ENCODE measurements at places on chromosomes 6 and 20.

DNA sequence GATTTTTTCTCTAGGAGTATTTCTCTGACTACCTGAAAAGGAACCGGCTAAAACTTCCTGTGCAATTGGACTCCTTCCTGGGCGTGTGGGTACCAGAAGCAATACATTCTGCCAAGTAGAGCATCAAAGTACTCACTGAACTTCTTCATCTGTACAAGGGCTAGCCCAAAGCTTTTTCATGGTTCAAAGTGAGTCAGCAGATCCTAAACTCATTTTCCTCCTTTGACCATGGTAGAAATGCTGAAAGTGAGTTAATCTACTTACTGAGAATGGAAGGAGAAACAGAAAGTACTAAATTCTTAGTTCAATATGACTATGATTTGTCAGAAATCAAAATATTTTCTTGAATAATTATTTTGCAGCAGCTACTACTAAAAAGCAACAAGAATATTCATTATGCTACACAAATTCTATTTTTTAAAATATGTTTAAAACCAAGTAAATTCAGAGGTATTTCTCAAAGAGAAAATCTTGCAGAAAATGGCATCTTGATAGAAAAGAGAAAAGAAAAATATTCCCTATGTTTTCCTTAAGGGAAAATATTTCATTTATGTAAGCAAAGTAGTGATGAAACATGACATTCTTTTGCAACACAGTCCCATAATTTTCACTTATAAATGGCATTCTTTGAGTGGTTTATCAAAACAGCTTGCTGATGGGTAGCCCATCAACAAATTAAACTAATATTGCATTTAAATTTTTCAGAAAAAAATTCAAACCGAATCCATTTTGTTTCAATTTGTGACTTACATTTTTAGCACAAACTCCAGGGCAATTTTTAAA lies 3.7 kb upstream of the BEND6 start:
- DNase-seq = no peak
- no peak overlapping the region for H3K4me3 ChIP-seq
- no peaks in the 10 kb centered on the region for H3K36me3 ChIP-seq

- H3K27me3 ChIP-seq = peaks cover 9% of the 10 kb centered on the region
- DNase-seq = no peak
- no peaks in the 10 kb centered on the region for H3K36me3 ChIP-seq
- H3K4me3 ChIP-seq = no peak overlapping the region
Observed at GRCh38 chr20:33067806-33068205, 11.6 kb upstream of the BPIFB4 start.

DNA sequence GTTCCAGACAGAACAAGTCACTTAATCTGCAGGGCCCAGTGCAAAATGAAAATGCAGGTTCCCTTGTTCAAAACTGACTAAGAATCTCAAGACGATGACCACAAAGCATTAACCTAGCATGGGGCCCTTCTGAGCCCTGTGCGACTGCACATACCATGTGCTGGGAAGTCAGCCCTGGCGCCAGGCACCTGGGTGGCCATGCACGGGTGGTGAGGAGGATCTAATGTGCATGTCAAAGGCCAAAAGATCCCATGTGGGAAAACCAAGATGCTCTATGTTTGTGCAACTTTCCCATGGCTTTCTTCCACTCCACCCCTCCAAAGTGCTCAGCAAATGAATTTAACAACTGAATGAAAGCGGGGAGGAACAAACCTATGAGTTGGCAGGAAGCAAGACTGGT lies 33.5 kb upstream of the NXT1 start:
- H3K27me3 ChIP-seq = no peaks in the 10 kb centered on the region
- no peaks in the 10 kb centered on the region for H3K4me1 ChIP-seq
- DNase-seq = no peak
- H3K4me3 ChIP-seq = no peak overlapping the region

GRCh38 chr6:22642254-22642653 lies 72.9 kb downstream of the HDGFL1 start:
- DNase-seq = no peak
- no peaks in the 10 kb centered on the region for H3K4me1 ChIP-seq
- no peak overlapping the region for H3K4me3 ChIP-seq
- no peaks in the 10 kb centered on the region for H3K36me3 ChIP-seq

- H3K36me3 ChIP-seq = no peaks in the 10 kb centered on the region
- no peak for DNase-seq
- H3K27ac ChIP-seq = no peak overlapping the region
- peaks cover 5% of the 10 kb centered on the region for H3K4me1 ChIP-seq
- H3K27me3 ChIP-seq = no peaks in the 10 kb centered on the region
Observed at GRCh38 chr6:45676380-45676779, 298.6 kb upstream of the SUPT3H start.

DNA sequence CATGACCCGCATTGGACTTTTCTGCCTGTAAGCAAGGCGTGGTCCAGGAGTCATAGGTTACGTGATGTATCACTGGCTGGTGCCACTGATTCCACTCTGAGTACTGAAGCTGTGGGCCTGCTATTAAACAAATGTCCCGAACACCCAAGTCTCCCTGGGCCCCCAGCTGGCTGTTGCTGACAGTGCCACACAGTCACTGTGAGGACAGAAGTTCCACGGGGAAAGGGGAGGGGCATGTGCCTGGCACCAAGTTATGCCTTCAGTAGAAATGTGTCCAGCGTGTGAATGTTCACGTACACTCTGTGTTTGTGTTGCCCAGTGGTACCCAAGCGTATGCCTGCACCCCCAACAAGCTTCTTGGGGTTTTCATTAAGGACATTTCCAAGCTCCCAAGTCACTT lies 171.4 kb upstream of the QKI start:
- H3K4me3 ChIP-seq = no peak overlapping the region
- H3K27ac ChIP-seq = no peak overlapping the region
- DNase-seq = no peak
- no peaks in the 10 kb centered on the region for H3K27me3 ChIP-seq
- no peaks in the 10 kb centered on the region for H3K36me3 ChIP-seq

- no peaks in the 10 kb centered on the region for H3K27me3 ChIP-seq
- no peaks in the 10 kb centered on the region for H3K36me3 ChIP-seq
- no peak overlapping the region for H3K27ac ChIP-seq
Observed at GRCh38 chr6:42571611-42572342, 7.9 kb downstream of the UBR2 start.

DNA sequence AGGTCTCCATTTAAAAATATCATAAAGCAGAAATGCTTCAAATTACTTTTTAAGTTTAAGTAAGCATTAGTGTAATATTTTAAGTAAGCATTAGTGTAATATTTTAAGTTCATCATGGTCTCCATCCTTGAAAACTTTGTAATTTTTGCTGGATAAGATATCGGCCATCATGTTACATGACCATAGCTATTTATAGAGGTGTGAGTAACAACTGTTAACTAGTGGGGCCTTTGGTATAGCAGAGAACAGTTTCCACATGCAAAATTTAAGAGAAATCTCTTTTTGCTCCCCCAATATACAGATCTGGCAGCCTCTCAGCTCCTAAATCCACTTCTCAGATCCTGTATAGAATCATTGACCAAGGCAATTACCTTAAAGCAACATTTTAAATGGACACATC lies 468 bp downstream of the TRDN start:
- no peak overlapping the region for H3K4me3 ChIP-seq
- H3K36me3 ChIP-seq = no peaks in the 10 kb centered on the region
- no peak for DNase-seq

GRCh38 chr20:41669708-41670263 lies 51.6 kb upstream of the CHD6 start:
- no peak overlapping the region for H3K4me3 ChIP-seq
- H3K4me1 ChIP-seq = no peaks in the 10 kb centered on the region
- H3K36me3 ChIP-seq = no peaks in the 10 kb centered on the region
- DNase-seq = no peak

- no peak overlapping the region for H3K27ac ChIP-seq
Observed at GRCh38 chr6:42468273-42468672, 16.5 kb upstream of the TRERF1 start.

DNA sequence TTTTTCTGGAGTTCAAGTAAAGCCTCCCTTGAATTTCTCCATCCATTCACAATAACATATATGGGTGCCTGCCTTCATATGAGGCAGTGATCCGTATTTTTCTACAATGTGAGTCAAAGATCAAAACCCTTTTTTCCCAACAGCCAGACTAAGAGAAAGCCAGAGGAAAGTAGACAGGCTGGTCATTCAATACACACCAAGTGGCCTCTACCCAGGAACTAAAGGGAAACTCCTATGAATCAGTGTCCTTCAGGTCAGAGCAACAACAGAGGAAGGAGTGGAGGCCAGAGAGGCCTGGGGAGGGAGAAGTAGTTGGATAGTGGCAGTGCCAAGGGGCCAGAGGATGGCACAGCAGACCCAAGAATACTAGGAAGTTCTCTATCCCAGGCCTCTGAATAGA lies 23.8 kb downstream of the SIM1 start:
- H3K27ac ChIP-seq = no peak overlapping the region
- H3K27me3 ChIP-seq = no peaks in the 10 kb centered on the region
- DNase-seq = no peak
- H3K36me3 ChIP-seq = no peaks in the 10 kb centered on the region
- no peak overlapping the region for H3K4me3 ChIP-seq

GRCh38 chr20:20890751-20891150 lies 178.3 kb upstream of the RALGAPA2 start:
- DNase-seq = no peak
- no peaks in the 10 kb centered on the region for H3K27me3 ChIP-seq

GRCh38 chr6:39029156-39030011 lies 19.2 kb upstream of the GLP1R start:
- DNase-seq = no peak
- H3K36me3 ChIP-seq = no peaks in the 10 kb centered on the region
- H3K27me3 ChIP-seq = peaks cover 3% of the 10 kb centered on the region
- H3K4me1 ChIP-seq = no peaks in the 10 kb centered on the region

DNA sequence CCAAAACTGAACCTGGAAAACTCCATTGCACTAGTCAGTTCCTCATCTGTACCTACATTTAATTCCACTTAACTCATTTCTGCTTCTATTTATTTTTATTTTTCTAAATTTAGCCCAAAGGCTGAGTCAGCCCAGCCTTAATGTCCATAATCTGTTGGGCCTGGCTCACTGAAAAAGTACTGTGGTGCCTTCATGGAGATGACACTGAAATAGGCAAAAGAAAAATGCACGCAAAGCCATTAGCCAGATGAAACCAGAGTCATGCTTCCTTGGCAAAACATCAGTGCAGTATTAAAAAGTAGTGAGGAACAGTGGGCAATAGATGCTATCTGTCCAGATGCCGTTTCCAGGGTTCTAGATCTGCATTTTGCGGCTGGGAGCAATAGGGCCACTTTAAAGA lies 14.7 kb upstream of the PLCB4 start:
- no peak overlapping the region for H3K27ac ChIP-seq
- no peak overlapping the region for H3K4me3 ChIP-seq
- H3K36me3 ChIP-seq = no peaks in the 10 kb centered on the region
- H3K4me1 ChIP-seq = no peaks in the 10 kb centered on the region
- DNase-seq = no peak

DNA sequence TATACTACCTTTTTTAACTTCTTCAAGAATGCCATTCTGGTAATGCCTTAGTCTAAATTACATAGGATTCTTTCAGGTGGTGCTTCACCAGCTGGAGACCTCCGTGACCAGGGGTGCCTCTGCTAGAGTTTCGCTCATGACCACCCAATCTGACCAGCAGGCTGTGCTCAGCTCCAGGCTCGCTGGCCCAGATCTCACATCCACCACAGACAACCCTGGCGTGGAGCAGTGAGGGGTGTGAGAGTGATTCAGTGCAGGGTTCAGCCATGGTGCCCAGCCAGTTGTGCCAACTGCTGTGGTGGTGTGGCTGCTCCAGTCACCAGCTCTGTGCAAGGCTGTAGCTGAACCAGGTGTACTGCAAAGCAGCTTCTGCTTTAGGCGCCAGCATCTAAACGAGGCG lies 198.6 kb downstream of the MMUT start:
- no peak for DNase-seq
- no peaks in the 10 kb centered on the region for H3K36me3 ChIP-seq
- no peak overlapping the region for H3K4me3 ChIP-seq
- no peak overlapping the region for H3K27ac ChIP-seq

DNA sequence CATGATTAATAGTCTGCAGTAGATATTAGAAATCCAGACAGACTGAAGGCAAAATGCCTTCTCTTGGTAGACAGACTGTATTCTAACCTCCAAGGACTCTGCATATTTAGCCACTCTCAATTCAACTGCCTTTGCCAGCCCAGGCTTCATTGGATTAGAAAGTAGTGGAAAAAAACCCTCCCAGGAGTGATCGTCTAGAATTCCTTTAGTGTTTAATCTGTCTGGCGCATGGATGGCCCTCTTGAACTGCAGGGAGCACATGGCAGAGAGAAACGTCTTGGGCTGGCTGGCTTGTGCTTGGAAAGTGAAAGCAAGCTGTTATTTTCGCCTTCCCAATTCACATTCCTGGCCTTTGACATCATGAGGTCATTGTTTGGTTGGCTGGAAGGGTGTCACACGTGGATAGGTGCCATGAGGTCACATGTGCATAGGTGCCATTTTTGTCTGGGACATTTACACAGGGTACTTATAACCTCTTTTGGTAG lies 30.9 kb upstream of the NEDD9 start:
- H3K4me1 ChIP-seq = no peaks in the 10 kb centered on the region
- H3K27me3 ChIP-seq = no peaks in the 10 kb centered on the region
- H3K4me3 ChIP-seq = no peak overlapping the region
- no peak for DNase-seq
- H3K36me3 ChIP-seq = no peaks in the 10 kb centered on the region

GRCh38 chr6:104702126-104702841 lies 157.4 kb downstream of the HACE1 start:
- H3K27me3 ChIP-seq = no peaks in the 10 kb centered on the region
- no peak for DNase-seq
- no peak overlapping the region for H3K4me3 ChIP-seq
- no peaks in the 10 kb centered on the region for H3K36me3 ChIP-seq
- H3K27ac ChIP-seq = no peak overlapping the region
- no peaks in the 10 kb centered on the region for H3K4me1 ChIP-seq

DNA sequence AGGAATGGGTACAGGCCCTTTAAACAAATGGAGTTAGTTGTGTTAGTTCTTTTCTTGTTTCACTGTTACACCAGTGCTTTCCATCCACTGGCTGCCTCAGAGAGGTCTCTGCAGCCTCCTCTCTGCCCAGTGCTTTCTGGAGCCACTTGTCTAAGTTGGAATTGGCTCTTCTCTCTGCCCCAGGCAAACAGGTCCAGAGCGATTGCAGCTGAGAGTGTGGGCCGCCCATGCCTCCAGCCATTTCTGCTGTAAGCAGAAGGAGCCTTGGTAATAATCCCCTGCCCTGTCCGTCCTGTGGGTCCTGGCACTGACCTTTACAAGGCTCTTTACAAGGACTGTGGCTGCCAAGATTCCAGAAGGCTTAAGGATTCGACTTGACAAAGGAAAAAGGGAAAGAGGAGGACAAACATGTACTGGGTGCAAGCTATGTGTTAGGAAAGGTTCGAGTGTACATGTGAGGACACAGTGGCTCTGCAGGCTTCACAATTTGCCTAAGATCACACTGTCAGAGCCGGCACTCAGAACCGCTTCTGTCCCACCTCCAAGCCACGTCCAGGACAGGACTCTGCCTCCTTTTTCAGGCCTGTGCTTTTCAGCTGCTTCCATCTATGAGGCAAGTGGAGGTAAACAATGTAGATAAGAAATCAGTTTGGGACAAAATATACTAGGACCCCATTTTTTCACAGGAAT lies 88.5 kb downstream of the POPDC3 start:
- no peak overlapping the region for H3K27ac ChIP-seq
- DNase-seq = no peak
- no peaks in the 10 kb centered on the region for H3K36me3 ChIP-seq
- no peak overlapping the region for H3K4me3 ChIP-seq
